Renal pelvis (tissue), 12 donors: ENCODE measurements at places on chromosomes 3 and 15. TPM values are rescaled to one million over a fixed set of nuclear protein-coding genes. Genes with fewer than 3 reads are reported as not detected.
A peak's percentile ranks its signal among the peaks of the same experiment; 100 is the strongest.

CILP gene
- 4.4 TPM for polyA plus RNA-seq

- peak; percentile 34 for DNase-seq
These were observed 244.4 kb downstream of the ZBTB20 start for GRCh38 chr3:114902691-114903101.

DNA sequence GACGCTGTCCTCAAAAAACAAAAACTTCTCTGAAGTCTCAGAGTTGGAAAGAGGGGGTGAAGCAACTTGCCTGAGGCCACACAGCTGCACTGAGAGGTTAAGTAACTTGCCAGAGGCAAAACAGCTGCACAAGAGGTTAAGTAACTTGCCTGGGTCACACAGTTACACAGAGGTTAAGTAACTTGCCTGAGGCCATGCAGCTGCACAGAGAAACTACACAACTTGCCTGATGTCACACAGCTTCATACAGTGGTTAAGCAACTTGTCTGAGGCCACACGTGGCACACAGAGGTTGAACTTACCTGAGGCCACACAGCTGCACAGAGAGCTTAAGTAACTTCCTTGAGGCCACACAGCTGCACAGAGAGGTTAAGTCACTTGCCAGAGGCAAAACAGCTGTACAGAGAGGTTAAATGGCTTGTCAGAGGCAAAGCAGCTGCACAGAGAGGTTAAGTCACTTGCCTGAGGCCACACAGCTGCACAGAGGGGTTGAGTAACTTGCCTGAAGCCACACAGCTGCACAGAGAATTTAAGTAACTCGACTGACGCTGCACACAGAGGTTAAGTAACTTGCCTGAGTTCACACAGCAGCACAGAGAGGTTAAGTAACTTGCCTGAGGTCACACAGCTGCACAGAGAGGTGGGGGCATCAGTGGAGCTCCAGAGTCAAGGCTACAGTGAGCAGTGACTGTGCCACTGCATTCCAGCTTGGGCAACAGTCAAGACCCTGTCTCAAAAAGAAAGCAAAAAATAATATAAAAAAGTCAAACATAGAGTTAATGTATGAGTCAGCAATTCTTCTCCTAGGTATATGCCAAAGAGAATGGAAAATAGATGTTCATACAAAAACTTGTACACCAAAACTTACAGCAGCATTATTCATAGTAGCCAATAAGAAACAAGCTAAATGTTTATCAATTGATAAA lies 12.0 kb upstream of the ACAD9 start:
- no peak for DNase-seq

DNAJC19 gene
- polyA plus RNA-seq = 67.9 TPM

GRCh38 chr3:119794971-119795612 lies 13.2 kb downstream of the NR1I2 start:
- no peak for DNase-seq

DNA sequence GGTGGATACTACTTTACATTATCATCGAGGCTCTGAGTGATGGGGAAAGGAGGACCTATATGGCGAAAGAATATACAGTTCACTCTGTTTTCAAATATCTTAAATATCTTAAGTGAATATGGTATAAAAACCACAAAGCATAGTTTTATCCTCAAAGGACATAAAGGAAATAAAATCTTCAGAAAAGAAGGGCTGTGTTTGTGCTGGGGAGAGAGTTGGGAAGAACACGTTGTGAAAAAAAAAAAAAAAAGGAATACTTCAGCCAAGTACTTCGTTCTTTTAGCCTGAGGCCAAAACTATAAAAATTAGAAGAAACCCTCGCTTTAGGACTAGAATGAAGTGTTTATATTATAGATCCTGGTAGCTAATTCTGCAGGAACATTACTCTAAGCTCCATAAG lies 10.2 kb upstream of the TMEM212 start:
- no peak for DNase-seq

DNA sequence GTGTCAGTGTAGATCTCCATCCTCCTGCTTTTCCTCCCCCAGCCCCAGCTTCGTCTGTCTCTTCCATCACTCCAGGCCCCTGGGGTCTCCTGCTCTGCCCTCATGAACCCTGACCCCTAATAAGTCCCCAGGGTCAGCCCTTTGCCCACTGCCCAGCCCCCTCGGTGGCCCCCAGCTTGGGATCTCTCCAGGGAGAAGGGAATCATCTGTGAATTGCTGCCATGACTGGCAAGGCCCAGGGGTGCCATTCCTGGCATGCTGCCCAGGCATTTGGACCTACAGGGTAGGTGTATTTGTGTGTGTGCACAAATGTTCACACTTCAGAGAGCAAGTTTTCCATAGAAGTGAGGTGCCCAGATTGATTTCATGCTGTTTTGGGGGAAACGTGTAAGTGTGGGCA lies 5.9 kb upstream of the TBC1D21 start:
- DNase-seq = no peak

MESP2 gene
- 0.44 TPM for polyA plus RNA-seq

DNA sequence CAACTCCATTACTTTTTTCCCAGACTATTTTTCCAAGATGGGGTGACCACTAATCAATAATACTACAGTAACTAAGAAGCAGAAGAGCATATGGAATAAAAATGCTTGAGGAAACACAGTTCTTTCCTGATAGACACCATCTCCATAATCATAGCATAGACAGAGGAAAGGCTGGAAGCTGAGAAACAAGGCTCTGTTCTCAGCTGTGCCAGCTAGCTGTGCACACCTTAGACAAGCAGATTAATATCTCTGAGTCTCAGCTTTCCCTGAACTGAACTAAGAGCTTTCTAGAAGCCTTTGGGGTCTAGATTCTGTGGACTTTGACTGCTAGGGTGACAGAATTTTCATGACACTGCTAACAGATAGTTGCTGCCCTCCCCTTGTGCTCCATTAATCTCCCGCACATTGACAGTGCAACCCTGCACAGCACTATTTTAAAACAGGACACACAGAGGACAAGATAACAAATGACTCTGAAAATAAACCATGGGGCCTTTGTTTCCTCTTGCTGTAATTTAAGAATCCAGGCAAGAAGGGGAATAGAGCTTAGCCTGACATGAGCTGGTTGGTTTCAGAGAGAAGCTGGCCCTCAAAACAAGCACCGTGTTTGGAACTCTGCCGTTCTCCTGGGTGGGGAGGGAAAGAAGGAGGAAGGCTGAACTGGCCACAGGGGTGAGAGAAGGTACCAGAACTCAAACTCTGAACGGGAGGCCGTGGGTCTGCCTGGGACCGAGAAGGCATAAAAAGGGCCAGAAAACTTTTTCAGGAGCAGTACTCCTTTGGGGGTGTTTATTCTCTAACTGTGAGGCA lies 67.4 kb downstream of the ATP13A5 start:
- DNase-seq = peak; percentile 62

DNA sequence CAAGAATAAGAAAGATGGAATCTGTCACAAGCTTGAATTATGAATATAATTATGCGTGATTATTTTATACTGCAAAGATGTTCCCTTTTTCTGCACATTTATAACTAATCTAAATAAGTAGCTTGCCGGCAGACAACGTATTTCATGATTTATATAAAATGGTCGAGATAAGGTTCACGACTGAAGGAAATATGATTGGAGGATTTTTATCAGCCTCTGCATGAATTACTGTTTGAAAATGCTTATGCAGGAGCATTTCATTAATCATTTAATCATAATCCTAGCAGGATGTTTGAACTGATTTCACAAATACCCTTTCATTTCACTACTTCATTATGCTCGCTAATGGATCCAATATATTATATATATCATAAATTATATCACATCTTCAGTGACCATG lies 580.0 kb downstream of the FOXP1 start:
- DNase-seq = no peak

GRCh38 chr3:41673650-41674049 lies 288.3 kb downstream of the ULK4 start:
- no peak for DNase-seq

GRCh38 chr3:73781541-73781940 lies 156.8 kb upstream of the PDZRN3 start:
- DNase-seq = no peak

LRRC15 gene
- polyA plus RNA-seq = 0.13 TPM

DNA sequence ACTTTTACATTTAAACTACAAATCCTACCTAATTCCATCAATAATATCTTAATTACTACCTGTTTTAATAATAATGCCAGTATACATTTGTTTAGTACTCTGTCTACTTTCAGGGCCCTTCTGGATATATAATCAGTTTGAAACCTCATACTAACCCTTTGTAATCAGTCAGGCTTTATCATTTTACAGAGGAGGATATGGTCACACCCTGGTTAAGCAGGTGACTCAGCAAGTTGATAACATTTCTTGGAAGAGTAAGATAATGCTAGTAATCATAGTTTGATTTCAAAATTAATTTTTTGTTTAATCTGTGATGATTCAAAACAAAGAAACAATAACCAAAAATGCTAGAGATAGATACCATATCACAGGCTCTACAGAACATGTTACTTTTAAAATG lies 208.2 kb upstream of the MANF start:
- DNase-seq = no peak
